NCI-H524 treated with DMSO at 0.1 percent for 48 hours (cell line): ENCODE measurements at places on chromosomes 13 and 19.

GRCh38 chr13:23778002-23778652 is 111.1 kb downstream of the MIPEP start:
- DNase-seq: no peak

DNA sequence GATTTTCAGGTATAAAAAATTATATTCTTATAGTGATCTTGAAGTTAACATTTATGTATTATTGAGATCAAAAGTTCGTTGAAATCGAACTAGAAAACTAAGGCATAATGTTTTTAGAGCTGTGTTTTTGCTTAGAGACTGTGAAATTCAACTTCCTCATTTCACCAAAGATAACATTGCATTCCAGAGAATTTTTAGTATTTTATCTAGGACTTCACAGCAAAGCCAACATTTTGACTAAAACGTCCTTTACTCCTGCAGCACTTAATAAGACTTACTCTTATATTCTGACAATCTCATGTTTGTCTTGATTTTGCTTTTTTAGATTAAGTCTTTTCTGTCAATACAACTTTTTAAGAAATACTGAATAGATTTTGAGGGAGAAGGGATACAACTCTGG is 4.7 kb downstream of the KCTD4 start:
- no peak for DNase-seq

DNA sequence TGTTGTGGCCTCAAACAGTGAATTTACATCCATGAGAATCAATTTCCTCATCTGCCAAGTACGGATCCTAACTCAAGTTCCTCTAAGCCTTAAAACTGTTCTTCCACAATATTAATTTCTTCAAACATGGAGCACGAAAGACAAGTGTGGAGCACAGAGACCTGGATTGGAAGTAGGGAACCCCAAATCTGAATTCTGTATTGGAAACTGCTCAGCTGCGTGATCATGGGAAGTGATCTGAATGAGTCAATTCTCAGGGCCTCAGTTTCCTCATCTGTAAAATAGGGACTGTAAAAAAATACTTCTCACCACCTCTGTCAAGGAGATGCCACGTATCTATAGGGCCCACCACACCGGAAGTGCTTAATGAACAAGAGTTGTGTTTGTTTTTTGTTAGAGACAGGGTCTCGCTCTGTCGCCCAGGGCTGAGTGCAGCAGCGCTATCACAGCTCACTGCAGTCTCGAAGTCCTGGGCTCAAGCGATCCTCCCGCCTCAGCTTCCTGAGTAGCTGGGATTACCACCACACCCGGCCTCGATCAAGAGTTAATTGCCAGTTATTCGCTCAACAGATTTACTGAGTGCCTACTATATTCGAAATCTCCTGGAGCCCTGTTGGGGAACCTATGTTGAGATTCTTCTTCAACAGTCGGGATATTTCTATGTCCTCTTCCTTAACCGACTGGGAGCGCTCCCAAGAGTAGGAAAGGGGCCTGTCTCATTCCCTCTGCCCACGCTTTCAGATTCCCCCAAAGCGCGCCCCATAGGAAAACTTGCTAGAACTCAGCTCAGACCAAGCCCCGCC is 1.6 kb downstream of the SERTAD3 start:
- no peak for DNase-seq

DNA sequence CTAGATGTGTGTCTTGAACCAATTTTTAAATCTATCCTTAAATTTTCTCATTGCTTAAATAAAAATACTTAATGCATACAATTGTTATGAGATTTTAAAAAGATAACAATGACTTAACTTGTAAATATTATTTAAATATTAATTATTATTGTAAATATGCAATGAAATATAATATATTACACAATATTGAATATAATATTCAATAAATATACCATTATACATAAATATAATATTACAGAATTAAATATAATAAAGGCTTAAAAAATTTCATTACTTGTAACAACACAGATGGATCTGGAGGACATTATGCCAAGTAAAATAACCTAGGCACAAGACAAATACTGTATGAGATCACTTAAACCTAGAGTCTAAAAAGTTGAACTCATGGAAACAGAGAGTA is 1532.3 kb downstream of the PCDH9 start:
- no peak for DNase-seq

DNA sequence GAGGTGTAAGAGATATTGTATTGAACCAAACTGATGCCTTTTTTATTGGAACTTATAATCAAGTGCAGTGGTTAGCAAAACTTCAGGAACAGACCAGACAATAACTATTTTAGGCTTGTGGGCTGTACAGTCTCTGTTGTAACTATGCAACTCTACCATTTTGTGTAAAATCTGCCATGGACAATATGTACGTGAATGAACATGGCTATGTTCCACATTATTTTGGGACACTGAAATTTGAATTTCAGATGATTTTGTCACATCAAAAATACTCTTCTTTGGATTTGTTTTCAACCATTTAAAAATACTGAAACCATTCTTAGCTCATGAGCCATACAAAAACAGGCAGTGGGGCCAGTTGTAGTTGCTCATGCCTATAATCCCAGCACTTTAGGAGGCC is 27.9 kb upstream of the PEG3 start:
- no peak for DNase-seq

DNA sequence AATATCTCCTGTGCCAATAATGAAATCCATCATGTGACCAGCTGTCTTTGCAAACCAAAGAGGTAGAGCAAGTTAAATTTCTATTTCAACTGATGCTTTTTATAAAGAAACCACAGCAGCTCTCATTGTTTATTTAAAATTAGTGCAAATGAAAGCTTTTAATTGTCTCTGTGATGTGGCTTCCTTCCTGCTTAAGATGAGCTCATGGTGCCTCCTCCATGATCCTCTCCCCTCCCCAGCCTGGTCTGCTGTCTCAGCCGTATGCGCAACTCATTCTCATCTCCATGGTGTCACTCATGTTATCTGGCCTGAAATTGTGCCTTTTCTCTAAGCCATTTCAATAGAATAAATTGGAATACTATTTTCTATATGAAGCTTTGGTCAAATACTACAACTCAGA is 270.6 kb downstream of the FGF14 start:
- no peak for DNase-seq

DNA sequence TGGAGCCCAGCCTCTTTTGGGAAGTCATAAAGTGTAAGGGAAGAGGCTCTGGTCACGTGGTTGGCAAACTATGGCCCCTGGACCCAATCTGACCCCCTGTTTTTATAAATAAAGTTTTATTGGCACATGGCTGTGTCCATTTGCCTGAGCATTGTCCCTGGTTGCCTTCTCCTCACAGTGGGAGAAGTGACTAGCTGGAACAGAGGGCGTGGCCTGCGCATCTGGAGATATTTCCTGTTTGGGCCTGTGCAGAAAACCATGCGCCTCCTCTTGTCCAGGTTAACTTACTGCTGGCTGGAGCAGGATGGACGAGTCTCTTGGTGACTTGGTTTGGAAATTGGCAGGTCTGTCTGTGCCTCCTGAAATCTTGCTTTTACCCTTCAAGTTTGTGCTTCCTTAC is 48.3 kb downstream of the KDM4B start:
- no peak for DNase-seq

GRCh38 chr19:37790244-37790925 is 11.0 kb upstream of the ZNF573 start:
- no peak for DNase-seq

GRCh38 chr19:14835011-14835410 is at the start of the genes OR7A5 and OR7C1:
OR7A5 (minus strand) TSS chr19:14835185; CDS start chr19:14828241, 6,944 bp downstream.
OR7C1 (minus strand) TSS chr19:14835185; CDS start chr19:14800136, 35,049 bp downstream.
- no peak for DNase-seq

DNA sequence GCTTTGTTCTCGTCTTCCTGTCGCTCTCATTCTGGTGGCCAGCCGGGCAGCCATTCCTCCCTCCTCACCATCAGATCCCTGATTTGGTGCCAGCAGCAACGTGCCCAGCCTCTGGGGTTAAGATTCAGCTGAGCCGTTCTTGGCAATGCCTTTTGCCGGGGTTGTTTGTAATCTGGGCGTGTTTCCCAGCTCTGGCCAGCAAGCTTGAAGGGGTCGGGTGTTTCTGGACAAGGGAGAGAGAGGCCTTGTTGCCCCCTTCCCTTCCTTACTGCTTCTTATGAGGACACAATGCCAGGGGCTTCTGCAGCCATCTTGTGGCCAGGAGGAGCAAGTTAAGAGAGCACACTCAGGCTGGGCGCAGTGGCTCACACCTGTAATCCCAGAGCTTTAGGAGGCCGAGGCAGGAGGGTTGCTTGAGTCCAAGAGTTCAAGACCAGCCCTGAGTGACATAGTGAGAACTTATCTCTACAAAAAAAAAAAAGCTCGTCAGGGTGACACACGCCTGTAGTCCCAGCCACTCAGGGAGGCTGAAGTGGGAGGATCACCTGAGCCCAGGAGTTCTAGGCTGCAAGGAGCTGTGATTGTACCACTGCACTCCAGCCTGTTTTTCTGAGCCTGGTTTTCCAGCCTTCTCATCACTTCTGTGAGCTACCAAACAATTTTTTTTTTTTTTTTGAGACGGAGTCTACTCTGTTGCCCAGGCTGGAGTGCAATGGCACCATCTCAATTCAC is 10.7 kb upstream of the CRTC1 start:
- DNase-seq: no peak

- no peak for DNase-seq
These were observed 435 bp upstream of the OBI1 start for GRCh38 chr13:78659450-78659730.

- DNase-seq: no peak
These were observed 703 bp upstream of the FBL start for GRCh38 chr19:39846678-39847486.

GRCh38 chr19:32890326-32890725 is 20.8 kb upstream of the SLC7A9 start:
- DNase-seq: no peak

GRCh38 chr13:85031771-85032170 is 767.4 kb downstream of the SLITRK6 start:
- no peak for DNase-seq

DNA sequence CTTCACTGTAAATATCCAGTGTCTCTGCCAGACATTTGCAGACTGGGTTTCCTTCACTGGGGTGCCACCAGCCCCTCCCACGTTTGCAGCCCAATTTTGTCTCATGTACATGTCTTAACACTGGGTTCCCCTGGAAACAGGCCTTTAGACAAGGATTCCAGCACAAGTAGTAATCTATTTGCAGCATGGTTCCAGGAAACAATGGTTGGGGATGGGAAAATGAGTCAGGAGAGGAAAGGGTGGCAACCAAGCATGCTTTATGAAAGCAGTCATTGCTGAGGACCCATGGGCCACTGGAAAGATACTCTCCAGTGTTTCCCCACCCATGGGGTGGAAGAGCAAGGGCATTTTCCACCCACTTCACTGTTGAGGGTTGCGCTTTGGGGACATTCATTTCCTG is 53.6 kb upstream of the FARP1 start:
- no peak for DNase-seq

- DNase-seq: no peak
These were observed 36.5 kb downstream of the SCEL start for GRCh38 chr13:77571956-77572355.

DNA sequence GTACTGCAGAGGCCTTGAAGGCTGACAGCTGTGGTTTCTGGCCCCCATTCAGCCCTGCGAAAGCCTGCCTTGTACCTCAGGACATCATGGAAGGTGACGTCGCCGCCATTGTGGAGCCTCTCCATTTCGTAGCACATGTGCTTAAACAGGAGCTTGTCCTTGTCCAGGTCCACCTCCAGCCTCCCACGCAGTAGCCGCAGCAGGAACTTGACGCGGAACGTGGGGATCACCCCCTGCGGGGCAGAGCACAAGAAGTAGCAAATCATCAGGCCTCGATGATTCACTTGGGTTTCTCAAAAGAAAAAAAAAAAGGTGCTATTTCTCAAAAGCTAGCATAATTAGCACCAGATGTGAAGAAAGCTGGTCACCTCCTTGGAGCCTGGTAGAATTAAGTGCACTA is 351.0 kb downstream of the NALCN start:
- no peak for DNase-seq

GRCh38 chr13:45388664-45389063 is 29.5 kb downstream of the SLC25A30 start:
- DNase-seq: no peak

- DNase-seq: no peak
These were observed 146.0 kb downstream of the OXGR1 start for GRCh38 chr13:96848286-96848685.

GRCh38 chr19:8158411-8159074 is 9.2 kb upstream of the FBN3 start:
- peak; percentile 33 for DNase-seq

DNA sequence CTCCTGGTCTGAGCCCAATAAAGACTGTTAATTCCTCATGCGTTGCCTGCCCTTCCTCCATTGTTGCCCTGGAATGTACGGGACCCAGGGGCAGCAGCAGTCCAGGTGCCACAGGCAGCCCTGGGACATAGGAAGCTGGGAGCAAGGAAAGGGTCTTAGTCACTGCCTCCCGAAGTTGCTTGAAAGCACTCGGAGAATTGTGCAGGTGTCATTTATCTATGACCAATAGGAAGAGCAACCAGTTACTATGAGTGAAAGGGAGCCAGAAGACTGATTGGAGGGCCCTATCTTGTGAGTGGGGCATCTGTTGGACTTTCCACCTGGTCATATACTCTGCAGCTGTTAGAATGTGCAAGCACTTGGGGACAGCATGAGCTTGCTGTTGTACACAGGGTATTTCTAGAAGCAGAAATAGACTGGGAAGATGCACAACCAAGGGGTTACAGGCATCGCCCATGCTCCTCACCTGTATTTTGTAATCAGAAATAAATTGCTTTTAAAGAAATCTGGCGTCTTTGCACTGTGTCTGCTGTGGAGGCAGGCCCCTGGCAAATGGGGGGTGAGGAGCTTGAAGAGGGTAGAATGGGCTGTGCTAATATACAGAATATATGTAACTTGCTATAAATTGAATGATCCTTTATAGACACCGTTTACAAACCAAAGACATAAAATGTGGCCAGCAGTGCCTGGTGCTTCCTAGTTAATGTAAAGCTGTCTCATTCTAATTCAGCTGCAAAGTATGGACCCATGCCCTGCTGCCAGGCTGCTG is 4.2 kb upstream of the RPS11 start:
- no peak for DNase-seq

DNA sequence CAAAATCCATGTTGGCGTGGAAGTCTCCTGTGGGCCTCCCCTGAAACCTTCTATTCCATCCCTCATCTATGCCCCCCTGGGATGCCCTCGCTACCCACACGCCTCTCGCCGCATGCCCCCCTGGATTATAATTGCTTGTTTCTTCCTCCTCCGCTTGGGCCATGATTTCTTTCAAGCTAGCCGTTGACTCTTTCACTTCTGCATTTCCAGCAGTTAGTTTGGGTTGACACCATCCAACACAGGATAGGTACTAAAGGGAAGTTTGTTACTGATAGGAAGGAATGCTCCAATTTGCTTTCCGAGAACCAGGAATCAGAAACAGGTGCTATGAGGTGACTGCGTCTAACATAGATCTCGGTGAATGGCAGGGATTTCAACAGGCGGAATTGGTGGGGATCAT is 7.7 kb upstream of the SLC25A15 start:
- DNase-seq: no peak

DNA sequence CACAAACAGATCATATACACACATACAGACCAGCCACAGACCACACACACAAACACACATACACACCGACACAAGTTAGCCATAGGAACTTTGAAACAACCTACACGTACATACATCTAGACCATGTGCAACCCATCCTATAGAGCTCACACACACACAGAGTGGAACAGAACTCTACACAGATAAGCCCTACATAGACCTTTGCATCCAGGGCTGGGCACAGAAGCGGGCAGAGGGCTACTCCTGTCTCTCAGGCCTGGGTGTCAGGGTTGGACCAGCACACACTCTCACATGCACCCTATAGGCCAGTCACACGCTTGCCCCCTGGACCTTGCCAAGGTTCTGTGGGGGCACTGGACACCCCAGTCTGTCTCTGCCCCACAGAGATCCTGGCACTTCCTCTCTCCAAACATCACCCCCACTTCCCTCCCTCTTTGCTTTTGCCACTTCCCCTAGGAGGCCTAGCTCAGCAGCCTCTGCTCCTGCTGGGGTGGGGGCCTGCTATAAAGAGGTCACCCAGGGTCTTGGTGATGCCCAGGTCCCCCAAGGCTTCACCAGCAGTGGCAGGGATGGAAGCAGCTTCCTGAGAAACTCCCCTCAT is 5.8 kb upstream of the JUNB start:
- DNase-seq: no peak
